Cortex of kidney (tissue), 1 donor: ENCODE measurements at places on chromosomes 12 and 14.

DNA sequence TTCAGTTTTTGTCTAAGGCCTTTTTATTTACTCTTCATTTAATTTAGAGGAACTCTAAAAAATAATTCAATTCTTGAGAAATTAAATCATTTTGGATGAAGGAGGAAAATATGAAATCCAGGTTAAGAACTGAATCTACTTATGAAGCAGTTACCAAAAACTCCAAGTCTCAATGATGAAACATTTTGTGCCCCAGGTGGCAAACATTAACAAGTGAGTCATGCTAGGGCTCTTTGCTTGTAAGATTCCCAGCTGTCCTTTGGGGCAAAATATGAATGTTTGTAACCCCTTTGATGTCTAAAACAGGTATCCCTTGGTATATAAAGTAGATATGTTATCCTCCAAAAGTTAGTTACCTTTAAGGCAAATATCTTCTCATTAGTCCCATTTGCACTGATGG, 202.4 kb downstream of the NEDD1 start:
- DNase-seq: no peak

DNA sequence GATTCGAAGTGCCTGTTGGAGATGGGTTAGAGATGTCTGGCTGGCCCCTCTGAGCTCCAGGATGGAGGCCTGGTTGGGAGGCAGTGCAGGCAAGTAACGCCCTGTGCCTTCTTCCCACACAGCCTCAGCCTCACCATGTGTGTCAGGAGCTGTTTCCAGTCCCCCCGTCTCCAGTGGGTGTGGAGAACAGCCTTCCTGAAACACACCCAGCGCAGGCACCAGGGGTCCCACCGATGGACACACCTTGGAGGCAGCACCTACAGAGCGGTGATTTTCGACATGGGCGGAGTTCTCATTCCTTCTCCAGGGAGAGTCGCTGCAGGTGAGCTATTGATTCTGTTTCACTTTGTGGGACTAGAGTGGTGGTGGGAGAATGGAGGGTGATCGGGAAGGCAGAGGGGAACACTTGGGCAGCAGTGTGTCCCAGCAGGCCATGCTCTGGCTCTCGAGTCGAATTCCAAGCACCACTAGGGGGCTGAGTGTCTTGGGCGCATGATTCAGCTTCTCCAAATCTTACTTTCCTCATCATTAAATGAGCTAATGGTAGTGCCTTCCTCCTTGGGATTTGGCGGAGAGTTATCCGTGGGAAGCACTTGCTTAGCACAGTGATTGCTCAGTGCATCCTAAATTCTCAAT, 6.8 kb downstream of the ACAD10 start:
- no peak for DNase-seq

GRCh38 chr12:130988751-130989150, 35.0 kb downstream of the ADGRD1 start:
- DNase-seq: no peak

DNA sequence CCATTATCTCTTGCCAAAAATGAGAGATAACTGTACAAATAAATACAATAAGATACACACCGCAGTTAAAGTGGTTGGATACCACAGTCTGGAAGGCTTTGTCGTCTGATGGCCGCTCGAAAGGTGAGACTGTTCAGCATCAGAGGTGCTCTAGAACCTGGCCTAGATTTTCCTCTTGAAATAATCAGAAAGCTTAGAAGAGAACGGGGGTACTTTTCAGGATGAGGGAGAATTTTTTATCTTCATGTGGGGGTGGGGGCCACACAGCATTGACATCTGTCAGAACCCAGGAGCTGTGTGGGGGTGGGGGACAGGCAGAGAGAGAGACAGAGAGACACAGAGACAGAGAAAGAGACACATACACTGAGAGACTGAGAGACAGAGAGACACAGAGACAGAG, 90.5 kb downstream of the GALNT9 start:
- DNase-seq: no peak

GRCh38 chr12:113359133-113359938, 949 bp downstream of the PLBD2 start:
- DNase-seq: no peak

DNA sequence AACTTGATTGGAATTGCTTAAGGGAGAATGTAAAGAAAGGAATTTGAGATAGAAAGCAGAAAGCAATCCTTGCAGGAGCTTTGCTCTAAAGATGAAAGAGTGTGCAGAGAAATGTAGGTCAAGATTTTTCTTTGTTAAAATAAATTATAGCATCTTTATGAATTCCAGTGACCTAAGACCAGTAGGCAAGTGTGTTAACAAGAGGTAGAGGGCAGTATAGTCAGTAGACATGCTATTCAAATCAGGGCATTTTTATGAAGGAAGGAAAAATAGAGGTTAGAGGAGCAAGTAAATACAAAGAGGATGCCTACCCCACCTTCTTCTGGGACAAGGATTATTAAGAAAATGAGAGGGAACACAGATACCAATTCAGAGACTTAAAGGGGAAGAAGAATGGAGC, 148.5 kb downstream of the PLCZ1 start:
- DNase-seq: no peak

DNA sequence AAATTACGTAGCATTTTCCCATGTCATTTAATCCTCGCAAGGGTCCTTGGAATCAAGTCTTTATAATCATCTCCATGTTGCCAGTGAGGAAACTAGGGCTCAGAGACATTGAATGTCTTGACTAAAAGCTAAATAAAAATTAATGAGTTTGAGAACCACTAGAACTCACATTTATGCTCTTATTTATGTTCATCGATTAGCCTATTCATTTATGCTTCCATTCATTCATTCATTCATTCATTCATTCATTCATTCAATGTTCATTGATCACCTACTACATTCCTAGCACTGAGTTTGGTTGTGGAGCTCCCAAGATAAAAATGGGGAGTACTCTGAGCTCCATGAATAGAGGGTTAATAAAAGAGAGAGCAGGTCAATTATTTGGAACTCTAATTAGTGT, 59.7 kb downstream of the KCNA1 start:
- DNase-seq: no peak

- no peak for DNase-seq
Observed at GRCh38 chr12:127374447-127374846, 892.5 kb upstream of the TMEM132C start.

DNA sequence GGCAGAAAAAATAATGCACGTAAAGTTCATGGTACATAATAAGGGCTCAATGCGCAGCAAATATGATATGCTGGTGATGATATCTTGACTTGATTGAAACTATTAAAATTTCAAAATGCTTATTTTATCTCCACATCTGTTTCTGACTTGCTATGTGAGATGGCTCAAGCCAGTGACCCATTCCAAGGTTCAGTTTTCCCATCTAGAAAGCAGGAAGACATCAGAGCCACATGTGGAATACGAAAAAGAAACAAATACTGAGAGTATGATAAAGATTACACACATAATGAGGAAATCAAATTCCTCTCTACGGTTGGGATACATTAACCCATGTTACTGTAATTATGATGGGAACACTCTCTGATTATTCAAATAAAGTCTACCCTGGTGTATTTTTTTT, 24.0 kb upstream of the TSPAN11 start:
- no peak for DNase-seq

GRCh38 chr14:49105512-49105911, 480.7 kb downstream of the RPS29 start:
- no peak for DNase-seq

DNA sequence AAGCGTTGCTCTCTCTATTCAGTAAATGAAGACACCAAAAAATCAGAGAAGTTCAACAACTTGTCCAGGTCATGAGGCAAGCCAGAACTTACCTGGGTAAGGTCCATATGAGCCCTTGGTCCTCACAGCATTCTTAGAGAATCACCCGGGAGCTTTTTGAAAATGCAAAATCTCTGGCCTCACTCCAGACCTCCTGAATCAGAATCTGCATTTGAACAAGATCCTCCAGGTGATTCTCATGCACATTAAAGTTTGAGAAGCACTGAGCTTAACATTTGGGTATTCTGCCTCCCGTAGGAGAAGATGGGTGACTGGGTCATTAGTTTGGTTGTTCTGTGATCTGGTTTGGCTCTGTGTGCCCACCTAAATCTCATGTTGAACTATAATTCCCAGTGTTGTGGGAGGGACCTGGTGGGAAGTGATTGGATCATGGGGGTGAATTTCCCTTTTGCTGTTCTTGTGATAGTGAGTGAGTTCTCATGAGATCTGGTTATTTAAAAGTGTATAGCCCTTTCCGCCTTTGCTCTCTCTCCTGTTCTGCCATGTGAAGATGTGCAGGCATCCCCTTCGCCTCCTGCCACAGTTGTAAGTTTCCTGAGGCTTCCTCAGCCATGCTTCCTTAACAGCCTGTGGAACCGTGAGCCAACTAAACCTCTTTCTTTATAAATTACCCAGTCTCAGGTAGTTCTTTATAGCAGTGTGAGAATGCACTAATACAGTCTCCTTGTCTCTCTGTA, 221.2 kb downstream of the RAD51B start:
- no peak for DNase-seq

DNA sequence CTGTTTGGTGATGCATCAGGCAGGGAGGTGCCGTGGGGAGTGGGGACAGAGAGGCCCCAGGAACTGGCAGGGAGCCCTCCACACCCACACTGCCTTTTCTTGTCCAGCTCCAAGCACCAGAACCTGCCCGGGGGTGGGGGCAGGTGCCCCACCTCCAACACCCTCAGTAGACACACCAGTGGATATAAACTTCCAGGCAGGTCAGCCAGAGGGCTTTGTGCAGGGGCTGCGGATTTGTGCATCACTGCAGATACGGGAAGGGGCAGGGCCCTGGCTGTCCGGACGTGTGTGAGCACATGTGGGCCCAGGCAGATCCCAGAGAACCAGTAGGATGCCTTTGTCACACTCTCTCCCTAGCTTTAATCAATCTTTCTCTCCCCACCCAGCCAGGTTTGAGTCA, 1.3 kb upstream of the TGM1 start:
- no peak for DNase-seq

- DNase-seq: no peak
Observed at GRCh38 chr12:41189395-41190251, 1.5 kb downstream of the PDZRN4 start.

DNA sequence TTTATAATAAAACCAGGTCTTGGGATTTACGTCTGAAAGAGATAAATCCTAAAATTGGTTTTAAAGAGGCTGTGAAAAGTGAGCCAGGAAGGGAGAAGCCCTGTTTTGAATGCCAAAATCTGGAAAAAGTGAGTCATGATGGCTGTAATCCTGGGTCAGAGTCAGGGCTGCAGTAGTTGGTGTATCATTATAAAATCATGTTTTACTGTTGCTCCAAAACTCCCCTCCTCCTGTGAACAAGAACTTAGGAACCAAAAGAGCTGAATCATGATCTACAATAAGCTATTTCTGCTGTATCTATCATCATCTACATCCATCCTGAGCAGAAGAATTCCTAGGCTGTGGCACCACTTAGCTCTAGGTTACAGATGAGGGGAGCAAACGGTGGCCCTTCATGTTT, 79.3 kb downstream of the LMO3 start:
- no peak for DNase-seq

GRCh38 chr14:22824711-22825359, 4.9 kb upstream of the MRPL52 start:
- no peak for DNase-seq

DNA sequence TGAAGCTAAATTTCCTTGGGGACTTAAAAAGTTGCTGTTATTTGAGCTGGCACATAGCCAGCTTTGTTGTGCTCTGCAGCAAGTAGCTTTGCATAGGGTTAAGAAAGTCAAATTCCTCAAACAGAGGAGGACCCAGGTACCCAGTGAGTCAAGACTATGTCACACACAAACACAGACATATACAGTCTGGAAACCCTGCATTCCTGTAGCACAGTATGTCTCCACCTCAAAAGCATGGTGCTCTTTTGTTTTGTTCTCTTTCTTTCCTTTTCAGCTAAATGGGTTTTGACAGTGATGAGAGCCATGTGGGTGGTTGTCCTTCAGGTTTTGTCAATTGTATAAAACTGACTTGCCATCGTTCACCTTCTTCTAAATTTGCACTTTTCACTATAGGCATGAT, 179.6 kb upstream of the DIO2 start:
- no peak for DNase-seq

DNA sequence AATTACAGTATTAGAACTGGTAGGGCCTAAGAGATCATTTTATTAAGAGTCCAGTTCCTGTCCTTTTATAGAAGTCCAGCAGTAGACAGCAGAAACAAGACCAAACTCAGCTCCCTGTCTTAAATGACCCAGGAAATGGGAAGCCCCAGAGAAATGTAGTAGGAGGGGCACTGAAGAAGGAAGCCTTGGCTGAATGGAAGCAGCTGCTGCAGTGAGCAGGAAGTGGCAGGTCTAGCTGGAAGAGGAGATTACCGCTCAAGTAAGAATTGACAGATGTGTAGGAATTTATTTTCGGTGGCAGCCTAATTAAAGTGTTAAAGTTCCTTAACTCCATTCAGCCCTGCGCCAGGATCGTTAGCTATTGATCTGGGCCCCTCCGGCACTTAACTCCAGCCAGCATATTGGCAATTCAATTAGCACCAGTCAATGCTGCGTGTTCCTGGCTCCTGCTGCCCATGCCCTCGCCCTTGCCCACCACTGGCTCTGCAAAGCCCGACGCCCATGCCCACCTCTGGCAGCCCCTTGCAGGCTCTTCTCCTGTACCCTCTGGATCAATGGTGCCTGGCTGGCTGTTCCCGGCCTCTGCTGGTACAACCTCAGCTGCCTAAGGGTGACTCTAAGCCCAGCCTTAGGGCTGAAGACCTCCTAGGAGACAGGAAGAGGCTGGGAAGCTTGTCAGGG, 21.1 kb downstream of the ZFHX2 start:
- DNase-seq: no peak

- no peak for DNase-seq
Observed at GRCh38 chr12:6824901-6825381, 3.3 kb upstream of the P3H3 start.

- DNase-seq: no peak
Observed at GRCh38 chr14:23933108-23933741, 20.3 kb upstream of the DHRS4 start.

GRCh38 chr14:53391631-53392285, 238.6 kb upstream of the DDHD1 start:
- no peak for DNase-seq

GRCh38 chr12:98162906-98163678, 352.3 kb upstream of the TMPO start:
- DNase-seq: no peak

DNA sequence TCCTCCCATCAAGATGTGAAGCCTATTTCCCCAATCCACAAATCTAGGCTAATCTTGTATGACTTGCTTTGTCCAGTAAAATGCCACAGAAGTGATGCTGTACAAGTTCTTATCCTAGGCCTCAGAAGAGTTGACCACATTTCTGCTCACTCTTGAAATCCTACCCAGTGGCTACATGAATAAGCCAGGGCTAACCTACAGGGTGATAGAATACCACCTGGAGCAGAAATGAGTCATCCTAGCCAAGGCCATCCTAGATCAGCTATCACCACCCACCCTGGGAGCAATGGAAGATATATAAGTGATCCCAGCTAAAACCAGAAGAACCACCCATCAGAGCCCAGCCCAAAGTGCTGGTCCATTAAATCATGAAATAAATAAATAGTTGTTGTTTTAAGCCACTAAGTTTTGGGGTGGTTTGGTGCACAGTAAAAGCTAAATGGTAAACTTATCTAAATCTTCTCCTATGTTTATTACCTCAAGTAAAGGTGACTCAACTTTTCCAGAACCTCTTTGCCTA, 105.1 kb downstream of the RPS29 start:
- DNase-seq: no peak

- no peak for DNase-seq
Observed at GRCh38 chr12:105239304-105239703, 3.3 kb upstream of the APPL2 start.
